ENCODE measurements at places on chromosomes 2 and 18.

DNA sequence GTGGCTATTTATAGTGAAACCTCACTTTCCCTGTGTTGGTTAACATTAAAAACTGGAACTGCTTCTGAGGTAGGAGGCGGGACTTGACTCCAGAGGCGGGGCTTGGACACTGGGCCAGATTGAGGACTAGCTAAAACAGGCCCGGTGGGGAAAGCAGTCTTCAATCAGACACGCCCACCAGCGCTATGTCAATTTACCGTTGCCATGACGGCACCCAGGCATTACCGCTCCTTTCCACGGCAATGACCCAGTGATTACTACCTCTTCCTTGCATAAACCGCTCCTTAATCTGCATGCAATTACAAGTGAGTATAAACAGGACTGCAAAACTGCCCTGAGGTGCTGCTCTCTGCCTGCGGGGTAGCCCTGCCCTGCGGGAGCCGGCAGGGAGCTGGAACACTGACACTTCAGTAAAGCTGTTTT lies 35.3 kb downstream of the LRRFIP1 start:
- DNase-seq: peak; percentile 62

GRCh38 chr2:95312543-95313201 lies 15.5 kb downstream of the KCNIP3 start:
- DNase-seq: no peak

DNA sequence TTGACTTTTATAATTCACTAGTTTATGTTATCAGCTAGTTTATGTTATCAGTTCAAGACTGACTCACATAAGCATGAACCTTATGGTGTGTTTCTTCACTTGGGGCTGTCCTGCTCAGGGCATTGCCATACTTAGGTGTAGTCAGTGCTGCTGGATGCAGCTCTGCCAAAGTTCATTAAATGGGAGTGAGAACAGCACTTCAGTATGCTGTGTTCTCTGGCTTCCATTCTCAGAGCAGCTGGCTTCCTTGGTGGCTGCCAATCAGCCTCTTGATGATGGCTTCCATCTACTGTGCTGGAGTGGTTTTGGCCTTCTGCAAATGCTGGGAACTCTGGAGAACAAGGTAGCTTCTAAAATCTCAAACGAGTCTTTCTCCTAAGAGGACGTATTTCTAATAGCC lies 170.7 kb downstream of the TDRD15 start:
- no peak for DNase-seq

DNA sequence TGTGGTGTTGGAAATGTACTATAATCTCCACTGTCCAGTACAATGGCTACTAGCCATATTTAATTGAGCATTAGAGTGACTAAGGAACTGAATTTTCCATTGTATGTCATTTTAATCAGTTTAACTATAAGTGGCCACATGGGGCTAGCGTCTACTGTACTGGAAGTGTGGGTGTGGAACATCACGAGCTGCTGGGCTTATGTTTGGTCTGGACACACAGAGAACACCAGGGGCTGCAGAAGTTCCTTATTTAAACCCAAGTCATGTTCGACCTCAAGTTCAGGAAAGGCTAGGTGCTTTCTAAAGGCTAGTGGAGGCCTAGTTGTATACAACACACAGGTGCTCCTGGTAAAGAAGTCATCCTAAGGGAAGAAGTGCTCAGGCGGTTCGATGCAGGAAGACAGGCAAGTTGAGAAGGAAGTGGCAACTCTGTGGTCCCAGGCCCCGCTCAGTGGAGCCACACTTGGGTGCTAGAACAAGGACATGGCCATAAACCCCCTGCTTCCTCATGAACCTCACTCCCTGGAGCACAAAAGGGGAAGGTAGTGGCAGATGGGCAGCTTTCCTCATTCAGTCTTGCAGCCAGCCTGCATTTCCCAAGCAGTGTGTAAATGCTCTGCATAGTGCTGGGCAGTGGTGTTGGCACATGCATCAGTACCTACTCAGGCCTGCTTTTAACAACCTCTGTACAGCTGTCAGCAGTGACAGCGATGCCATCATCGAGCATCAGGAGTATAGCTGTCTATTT lies 13.3 kb downstream of the LGALSL start:
- DNase-seq: no peak
